ENCODE measurements at places on chromosomes 2 and 18.

- DNase-seq: no peak
These were observed 25.8 kb upstream of the SRD5A2 start for GRCh38 chr2:31606509-31606908.

DNA sequence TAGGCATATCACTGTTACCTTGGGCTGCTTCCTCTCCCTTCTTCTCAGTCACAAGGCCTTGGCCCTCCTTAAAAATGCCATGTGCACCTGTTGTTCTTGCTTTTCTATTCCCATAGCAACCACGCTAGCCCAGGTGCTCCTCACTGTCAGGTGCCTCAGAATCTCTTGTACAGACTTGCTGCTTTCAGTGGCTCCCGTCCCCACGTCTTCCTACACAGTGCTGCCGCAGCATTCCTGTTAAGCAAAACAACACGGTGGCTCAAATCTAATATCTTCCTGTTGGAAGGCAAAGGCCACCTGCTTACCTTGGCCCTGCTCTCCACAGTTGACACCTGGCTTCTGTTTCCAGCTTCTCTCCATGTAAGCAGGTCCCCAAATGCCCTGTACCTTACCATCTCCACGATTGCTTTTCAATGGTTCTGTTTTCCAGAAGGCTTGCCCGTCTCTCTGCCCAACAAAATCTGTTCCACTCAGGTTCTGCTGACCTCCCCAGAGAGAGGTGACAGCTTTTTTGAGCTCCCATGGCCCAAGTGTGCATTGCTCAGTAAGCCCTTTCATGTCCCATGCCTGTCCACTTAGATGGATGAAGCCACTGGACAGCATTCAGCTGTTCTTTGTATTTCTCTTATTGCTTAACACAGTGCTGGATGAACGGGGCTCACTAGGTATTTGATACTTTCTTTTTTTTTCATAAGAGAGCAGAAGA, 240.4 kb downstream of the PRKCE start:
- DNase-seq: no peak

- no peak for DNase-seq
These were observed 179.0 kb downstream of the KLHL29 start for GRCh38 chr2:23563673-23564614.

GRCh38 chr2:172288603-172289002, 138.8 kb upstream of the ITGA6 start:
- peak; percentile 10 for DNase-seq

- no peak for DNase-seq
These were observed 46.4 kb upstream of the ACKR3 start for GRCh38 chr2:236523249-236523648.

DNA sequence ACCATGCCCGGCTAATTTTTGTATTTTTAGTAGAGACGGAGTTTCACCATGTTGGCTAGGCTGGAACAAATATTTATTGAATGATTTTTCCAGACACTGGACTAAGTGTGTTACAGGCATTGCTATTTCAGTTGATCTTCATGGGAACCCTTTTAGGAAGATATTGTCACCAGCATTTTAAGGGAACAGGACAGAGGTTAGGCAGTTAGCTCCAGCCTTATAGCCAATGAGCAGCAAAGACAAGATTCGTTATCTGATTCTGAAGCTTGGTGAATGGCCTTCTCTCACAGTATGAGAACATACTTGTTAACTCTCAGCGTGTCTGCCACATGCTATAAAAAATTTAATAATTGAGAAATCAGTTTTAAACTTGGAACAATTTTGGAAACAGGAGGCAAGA, 73.4 kb downstream of the SOCS6 start:
- DNase-seq: no peak
